ENCODE measurements at places on chromosomes 5 and 9.

DNA sequence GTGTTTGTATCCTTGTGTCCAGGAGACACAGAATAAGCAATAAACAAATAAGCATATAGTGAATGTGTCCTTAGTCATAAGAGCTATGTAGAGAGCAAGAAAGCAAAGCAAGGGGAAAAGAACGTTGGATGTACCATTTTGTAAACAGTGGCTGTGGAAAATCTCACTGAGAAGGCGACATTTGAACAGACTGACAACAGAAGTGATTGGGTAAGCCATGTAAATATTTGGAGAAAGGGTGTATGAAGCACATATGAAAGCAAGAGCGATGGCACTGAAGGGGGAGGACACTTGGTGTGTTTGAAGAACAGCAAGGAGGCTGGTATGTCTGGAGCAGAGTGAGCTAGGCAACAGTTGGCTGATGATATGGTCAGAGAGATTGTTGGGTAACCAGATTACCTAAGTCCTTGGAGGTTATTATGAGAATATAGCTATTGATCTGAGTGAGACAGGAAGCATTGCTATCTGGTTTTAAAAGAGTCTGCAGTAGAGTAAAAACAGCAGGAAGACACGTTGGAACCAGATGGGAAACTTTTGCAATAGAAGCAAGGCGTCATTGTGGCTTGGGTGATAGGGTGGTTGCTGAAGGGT lies 115.5 kb upstream of the IL7R start:
- DNase-seq, result no peak

DNA sequence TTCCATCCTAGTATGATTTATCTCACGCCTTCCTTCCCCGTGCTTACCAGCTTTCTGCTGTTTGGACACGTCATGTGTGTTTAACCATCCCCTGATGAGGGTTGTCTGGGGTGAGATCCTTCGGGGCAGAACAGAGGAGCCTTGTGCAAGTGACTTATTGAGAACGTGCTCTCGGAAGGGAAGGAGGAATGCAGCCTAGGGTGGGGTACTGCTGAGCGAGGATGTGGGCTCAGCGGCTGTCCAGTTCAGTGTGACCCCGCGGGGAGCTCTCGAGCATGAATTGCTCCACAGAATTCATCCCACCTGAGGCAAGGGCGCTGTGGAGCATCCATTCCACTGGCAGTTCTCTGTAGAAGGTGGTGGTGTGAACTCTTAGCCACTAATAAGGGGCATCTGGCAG lies 4.0 kb downstream of the MYOZ3 start:
- DNase-seq, result no peak

- DNase-seq, result peak; percentile 99
These were observed 1242.3 kb upstream of the WWC1 start for GRCh38 chr5:167049043-167049663.

DNA sequence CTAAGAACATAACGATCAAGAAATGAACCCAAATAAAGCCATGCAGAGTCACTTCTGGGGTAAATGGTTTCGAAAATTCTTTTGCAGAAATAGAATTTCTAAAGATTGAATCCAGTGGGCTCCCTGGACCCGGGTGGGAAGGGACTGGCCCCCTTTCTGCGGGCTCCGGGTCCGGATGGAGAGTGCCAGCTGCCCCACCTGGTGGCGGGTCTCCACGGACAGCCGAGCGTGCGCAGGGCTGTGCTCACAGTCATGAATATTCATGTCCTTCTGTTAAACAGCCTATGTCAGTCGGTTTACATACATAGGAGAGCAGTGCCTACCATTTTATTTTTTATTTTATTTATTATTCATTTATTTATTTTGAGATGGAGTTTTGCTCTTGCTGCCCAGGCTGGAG lies 4.7 kb upstream of the PPP1R26 start:
- no peak for DNase-seq

DNA sequence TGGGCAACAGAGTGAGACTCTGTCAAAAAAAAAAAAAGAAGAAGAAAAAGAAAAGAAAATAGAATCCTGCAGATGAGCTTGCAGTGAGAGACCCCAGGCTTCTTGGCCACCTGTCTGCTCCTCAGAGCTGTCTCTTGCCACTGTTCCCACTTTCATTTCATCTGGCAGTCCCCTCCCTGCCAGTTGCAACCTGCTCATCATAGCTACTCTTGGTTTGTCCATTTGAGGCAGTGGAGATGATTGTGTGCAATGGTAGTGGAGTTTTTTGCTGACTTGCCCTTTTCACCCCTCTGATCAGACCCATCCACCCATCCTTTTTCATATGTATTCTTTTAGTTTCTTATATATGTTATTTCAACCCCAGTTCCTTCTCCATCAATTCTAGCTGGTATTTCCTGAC lies 28.7 kb downstream of the ANKRD33B start:
- no peak for DNase-seq

GRCh38 chr5:141529873-141530272 lies 41.0 kb downstream of the PCDHGC5 start:
- DNase-seq, result no peak

DNA sequence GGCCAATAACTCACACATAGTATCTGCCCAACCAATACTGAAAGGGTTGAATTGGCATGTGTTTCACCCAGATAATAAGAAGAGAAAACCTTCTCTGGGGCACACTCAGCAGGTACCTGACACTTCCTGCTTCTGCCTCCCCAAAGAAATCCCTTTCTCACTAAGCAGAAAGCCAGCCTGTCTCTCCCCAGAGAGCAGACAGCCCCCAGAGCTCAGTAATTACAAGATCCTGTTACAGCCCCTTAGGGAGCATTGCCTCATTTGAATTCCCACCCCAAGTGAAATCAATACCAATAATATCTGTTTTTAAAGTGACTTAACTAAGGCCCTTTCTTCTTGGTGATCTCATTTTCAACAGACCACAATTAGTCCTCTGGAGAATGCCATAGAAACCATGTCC lies 38.5 kb upstream of the FOXI1 start:
- no peak for DNase-seq

DNA sequence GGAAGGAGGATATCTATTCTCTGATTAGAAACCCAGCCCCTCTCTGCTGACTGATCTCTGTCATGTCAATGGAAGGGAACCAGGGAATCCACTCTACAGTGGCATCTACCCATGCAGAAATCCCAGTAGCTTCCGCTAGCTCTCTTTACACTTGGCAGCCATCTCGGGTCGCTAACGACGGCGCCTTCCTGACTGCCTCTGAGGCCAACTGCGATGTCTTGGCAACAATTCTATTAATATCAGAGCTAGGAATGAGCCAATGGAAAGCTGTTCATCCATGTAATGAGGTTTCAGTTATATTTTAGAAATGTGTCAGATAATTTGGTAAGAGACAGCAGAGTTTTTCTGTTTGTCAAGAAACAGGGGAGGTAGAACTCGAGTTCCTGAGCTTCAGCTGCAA lies 67.6 kb upstream of the ATP10B start:
- no peak for DNase-seq

- DNase-seq, result no peak
These were observed 25.9 kb downstream of the HOMER1 start for GRCh38 chr5:79488058-79488457.

DNA sequence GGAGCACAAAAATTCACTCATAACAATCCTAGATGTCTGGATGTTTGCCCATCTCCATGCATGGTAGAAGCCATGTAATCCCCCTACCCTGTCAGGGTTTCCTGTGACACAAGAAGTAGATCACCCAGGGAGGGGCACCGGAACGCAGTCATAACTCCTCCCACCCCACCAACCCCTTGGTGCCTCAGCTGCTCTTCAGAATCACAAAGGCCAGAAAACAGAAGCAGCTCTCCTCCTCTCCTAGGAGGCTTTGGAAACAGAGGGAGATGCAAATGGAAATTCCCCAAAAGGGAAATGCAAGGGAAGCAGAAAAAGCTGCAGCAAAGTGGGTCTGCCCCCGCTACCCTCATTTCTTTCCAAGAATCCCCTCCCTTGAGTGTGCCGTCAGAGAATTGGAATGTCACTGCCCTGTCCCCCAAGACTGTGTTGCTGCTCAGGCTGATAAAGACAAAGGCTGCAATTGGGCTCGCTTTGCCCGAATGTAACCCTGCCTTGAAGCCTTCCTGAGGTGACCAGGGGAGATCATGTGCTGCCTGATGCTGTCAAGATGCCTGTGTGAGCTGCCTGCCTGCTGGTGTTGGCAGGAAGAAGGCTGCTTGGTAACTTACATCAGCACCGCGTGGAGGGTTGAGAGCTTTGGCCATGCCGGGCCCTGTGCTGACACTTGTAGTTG lies 65.5 kb upstream of the ABCA1 start:
- no peak for DNase-seq

DNA sequence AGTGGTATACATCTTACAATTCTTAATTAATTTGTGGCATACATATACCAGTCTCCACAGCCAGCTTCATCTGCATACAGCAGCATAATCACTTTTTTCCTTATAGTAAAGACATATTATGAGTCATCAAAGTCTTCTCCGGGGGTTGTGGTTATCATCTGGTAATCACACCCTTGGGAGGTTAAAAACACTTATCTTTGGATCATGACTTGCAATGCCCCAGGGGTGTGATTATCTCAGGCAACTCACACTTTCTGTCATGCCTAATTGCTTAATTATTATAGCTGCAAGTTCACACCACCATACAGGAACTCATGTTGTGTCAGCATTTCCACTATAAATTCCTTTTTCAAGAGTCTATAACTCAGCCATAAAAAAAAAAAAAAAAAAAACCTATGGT lies 218.4 kb downstream of the ANXA1 start:
- no peak for DNase-seq

- no peak for DNase-seq
These were observed 4.2 kb upstream of the CA9 start for GRCh38 chr9:35669331-35670145.

All from NCI-H2081 treated with DMSO at 0.1 percent for 48 hours (cell line).